Foreskin fibroblast (primary cell): ENCODE measurements at places on chromosomes 3 and 15.

DNA sequence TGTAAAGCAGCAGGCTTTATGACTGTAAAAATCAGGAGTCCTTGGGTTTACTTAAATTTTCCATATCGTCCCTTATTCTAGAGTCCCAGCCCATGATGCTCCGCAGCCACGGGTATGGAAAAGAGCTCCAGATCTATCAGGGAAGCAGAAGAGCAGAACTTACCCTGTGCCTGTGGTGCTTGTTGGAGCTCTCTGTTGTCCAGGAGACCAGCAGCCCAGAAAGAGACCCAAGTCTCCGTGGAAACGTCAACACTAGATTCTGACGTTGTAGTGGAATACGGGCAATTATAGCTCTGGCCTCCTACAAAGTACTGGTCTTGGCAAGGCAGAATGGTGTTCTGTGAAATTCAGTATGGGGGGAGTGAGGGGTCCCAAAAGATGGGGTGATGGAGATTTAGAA is 2.0 kb downstream of the GMNC start:
- no peak for DNase-seq

DNA sequence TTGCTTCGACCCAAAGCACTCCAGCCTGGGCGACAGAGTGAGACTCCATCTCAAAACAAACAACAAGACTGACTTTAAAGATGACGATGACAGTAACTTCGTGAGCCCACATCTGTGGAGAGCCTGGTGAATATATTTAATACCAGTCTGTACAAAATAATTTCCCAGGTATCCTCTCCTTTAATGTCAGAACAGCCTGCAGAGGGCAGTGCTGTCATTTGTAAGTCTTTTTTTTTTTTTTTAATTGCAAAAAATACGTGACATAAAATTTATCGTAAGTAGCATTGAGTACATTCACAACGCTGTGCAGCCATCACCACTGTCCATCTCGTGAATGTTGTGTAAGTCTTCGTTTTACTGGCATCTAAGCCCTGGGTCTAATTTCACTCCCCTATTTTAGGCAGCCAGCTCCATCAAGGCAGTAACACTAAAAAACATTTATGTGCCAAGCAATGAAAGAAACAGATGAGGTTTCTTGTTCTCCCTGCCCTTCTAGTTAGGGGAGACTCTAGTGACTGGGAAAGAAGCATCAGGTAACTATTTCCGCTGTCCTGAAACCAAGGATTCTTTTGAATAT is 1.4 kb downstream of the HTD2 start:
- peak; percentile 84 for DNase-seq

DNA sequence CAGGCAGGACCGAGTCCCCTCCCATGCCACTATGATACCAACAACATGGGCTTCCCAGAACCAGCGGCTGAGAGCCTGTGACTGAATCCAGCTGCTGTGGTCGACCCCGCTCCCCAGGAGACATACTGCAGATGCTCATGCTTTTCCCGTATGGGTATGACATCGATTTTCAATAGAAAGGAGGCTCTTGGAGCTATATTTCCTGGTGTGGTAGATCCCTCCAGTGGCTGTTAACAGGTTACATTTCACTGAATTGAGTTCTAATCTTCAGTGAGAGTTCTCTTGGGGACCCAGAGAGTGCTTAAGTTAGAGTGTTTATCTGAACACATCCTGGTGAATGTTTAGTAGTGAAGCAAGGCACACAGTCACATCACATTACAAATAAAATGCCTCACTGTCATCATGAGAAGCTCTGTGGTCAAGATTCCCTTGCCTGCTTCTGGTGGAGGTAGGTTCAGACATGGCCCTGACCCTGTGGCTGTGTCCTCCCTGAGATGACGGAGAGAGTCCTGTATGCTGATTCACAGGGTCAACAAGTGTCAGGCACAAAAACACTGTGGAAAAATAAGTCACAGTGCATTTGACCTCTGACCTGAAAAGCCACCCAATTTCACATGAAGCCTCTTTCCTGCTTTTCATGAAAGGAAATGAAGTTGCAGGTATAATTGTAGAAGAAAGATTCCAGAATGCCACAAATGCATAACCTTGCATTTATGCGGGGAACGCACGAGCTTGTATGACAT is 110.9 kb downstream of the GABRG3 start:
- no peak for DNase-seq

DNA sequence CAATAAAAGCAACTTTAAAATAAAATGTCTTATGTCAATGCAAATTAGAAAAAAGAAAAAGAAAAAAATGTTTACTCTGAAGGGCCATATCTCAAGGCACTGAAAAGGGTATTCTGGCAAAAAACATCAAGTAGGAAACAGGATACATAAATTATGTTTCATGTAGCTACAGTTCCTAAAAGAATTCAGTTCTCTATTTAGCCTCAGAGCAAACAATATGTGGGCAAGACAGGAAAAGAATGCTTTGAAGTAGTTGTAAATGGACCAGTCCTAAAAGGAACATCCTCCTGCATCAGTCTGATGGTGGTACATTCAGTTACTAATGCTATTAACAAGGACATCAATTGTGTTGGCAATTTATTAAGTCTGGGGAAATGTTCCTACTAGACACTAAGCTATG is 8.1 kb downstream of the COMMD2 start:
- DNase-seq, result no peak

DNA sequence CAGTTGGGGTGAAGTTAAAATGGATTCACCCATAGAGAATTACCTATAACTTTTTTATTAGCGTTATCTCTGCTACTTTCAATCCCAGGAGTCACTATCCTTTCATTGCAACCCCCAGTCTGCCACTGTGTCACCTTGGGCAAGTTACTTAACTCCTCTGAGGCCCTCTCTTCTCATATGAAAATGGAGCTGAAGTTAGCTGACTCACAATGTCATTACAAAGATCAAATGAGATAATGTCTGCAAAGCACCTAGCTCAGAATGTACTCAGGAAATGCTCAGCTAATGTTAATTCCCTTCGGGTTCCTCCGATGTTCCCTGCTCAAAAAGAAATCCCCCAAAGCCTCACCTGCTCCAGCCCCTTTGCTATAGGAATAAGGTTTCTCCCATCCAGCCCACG is 50.0 kb downstream of the TRIM42 start:
- no peak for DNase-seq

DNA sequence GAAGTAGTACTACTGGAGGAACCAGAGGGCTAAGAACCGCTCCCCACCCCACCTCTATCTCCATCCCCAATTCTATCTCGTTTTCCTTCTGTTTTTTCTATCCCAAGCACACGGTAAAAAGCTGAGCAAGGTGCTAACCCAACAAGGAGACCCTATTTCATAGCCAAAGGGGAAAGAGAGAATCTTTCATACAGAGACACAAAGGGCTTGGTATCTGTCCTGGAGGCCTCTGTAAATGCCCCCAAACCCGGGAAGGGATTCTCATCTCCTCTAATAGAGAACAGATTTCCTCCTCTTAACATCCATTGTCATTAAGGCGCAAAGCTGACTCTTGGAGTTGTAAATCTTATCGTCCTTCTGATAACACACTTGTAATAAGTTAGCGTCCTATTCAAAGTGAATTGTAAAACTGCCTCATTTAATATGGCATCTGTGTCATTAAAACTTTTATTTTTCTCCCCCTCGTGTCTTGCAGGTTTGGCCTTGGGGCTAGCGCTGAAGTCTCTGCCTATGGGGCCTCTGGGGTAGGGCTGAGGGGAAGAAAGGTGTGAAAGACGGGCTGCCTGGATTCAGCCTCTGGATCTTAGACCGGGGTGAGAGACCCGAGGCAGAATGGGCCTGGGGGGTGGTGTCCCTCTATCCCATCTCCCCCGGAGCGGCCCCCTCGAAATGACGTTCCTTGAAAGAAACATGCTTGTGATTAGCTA is 12.1 kb downstream of the NR2F2 start:
- DNase-seq, result no peak

- peak; percentile 35 for DNase-seq
Observed at GRCh38 chr3:30628901-30629590, 22.6 kb downstream of the TGFBR2 start.

DNA sequence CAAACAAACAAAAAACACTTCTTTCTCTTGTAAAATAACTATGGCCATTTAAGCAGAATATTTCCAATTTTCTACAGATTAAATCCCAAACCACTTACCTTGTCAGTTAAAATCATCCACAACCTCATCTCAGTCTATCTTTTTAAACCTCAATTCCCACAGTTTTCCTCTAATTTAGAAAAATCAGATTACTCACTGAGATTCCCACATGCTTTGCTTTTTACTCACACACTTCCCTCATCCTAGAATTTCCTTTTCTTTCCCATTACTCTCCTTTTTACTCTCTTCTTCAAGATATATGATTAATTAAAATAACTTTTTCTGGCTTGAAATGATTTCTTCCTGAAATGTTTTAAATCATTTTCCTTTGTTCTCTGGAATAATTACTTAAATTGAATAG is 790.7 kb downstream of the ROBO1 start:
- DNase-seq, result no peak

DNA sequence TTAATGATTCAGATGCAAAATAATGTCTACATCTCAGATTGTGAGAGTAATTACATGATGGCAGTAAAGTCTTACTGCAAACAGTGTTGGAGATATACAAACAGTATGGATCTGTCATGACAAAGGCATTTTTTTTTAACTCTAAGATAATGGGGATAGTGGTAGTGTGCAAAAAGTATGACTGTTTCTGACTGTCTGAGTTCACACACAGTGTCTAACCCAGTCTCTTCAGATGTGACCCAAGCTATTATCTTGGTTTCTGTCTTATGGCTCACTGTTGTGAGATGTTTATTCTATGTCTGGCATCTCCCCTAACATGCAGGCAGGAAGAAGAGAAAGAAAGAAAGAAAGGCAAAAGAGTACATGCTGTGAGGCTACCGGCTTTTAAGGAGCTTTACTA is 17.0 kb downstream of the RPL39L start:
- no peak for DNase-seq

- peak; percentile 96 for DNase-seq
Observed at GRCh38 chr3:45123581-45124269, 22.5 kb downstream of the CDCP1 start.

- no peak for DNase-seq
Observed at GRCh38 chr15:57384024-57384423, 7.7 kb downstream of the CGNL1 start.

DNA sequence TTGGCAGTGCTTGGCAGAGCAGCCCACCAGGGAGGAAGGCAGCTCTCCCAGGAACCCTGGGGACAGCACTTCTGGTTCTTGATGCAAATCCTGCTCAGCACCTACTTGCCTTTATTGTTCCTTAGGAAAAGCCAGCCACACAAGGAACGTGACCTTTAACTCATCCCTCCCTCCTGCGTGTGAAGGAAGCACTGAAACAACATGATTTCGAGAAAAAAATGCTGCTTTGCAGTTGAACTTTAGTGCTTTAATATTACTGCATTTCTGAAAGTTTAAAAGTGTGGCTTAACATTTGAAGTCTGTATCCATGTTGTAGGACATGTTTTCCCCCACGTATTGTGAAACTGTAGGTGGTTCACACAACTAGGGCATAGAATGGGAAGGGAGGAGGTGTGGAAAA is 50.4 kb upstream of the CTNNB1 start:
- DNase-seq, result no peak

GRCh38 chr3:95334461-95334860 is 1271.6 kb downstream of the NSUN3 start:
- no peak for DNase-seq

- DNase-seq, result no peak
Observed at GRCh38 chr3:149812165-149812605, 830 bp upstream of the RNF13 start.
